ENCODE measurements at places on chromosomes 2 and 18. TPM values are rescaled to one million over a fixed set of nuclear protein-coding genes. Genes with fewer than 3 reads are reported as not detected.

Gene HMSD
- total RNA-seq = 4.4 TPM

Gene RUFY4
- 1.6 TPM for total RNA-seq

Gene SFTPB
- total RNA-seq = not detected

Gene TUBA4A
- 212 TPM for total RNA-seq

Gene BOLL
- not detected for total RNA-seq
